ENCODE measurements at places on chromosomes 5 and 9.

- DNase-seq = no peak
Measured at GRCh38 chr9:109624896-109625295, 126.8 kb upstream of the PTPN3 start.

DNA sequence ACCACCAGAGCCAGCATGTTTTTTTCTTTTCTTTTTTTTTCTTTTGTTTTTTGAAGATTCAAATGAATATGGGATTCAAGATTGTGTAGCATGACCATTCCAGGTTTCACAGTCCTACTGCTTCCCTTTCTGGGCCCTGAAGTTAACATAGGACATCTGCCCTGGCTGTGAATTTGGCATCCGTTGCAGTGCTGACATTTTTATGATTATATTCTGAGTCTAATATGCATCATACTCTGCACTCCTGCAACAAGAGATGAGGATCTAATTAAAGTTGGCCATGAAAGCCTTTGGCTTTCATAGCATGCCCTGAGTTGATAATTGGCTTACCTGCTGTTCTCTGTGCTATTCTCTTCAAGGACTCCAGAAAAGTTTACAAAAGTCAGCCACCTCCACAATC lies 29.8 kb downstream of the C5orf22 start:
- no peak for DNase-seq

- no peak for DNase-seq
Measured at GRCh38 chr5:116371431-116371830, 203.2 kb downstream of the SEMA6A start.

- peak; percentile 49 for DNase-seq
Measured at GRCh38 chr9:70113403-70114022, 69.9 kb downstream of the MAMDC2 start.

DNA sequence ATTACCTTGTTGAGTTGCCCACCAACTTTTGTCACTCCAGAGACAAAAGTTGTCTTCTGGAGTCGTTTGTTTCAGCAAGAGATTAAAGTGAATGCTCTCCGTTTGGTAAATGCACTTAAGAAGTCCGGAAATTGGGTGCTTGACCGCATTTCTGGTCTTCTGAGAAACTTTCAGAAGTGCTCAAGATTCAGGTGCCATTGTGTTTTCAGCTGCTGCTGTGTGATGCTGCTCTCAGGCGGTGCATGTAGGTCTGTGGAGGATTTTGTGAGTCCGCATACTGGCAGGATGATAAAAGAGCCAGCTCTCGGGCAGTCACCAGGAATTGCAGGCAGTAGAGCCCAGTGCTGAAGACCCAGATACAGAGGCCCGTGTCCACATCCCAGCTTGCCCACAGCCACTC lies 5.9 kb upstream of the NFIL3 start:
- no peak for DNase-seq

GRCh38 chr5:142617416-142618129 lies 68.3 kb downstream of the FGF1 start:
- DNase-seq = no peak

- no peak for DNase-seq
Measured at GRCh38 chr5:59357381-59357977, 536.0 kb downstream of the PDE4D start.

Data from pons (tissue), 1 donor.